ENCODE measurements at places on chromosomes 3 and 15.

GRCh38 chr15:42511007-42511391 is 15.6 kb downstream of the SNAP23 start:
- no peak for DNase-seq

- DNase-seq: no peak
These were observed 213.9 kb upstream of the RBMS3 start for GRCh38 chr3:29067007-29067406.

DNA sequence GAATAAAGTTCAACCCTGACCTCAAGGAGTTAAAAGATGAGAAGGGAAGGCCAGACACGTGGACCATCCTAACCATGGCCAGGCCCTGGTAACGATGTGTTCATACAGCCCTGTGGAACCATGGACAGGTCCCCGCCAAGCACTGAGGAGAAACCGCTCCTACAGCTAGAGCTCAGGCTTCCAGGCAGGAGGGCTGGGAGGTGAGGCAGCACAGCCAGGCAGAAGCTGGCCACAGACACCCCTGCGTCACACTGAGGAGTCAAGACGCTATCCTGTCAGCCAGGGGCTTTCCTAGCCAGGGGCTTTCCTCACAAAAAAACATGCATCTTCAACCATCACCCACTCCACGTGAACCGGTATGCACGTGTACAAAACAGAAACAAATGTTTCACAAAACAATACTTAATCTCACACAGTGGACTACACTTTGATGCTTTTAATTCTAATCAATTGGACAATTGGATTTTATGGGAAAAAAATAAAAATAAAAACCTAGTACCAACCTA is 73.2 kb downstream of the TBC1D2B start:
- DNase-seq: no peak

GRCh38 chr3:11230832-11231231 is 41.4 kb upstream of the ATG7 start:
- no peak for DNase-seq

DNA sequence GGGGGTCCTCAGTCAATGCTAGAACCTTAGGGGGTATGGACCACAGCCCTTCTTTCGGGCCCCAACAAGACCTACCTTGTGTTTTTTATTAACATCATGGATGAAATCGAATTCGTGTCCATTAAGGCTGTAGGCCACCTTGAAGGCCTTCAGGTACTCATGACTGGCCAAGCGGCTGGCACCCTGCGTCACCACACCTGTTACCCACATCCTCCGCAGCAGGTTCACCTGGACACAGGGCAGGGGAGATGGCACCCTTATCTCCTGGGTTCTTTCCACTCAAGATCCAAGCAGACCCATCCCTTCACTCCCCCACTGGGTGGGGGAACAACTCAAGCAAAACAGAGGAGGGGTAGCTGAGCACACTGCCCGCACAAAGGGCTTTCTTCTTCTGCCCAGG is 6.6 kb downstream of the MFGE8 start:
- no peak for DNase-seq

DNA sequence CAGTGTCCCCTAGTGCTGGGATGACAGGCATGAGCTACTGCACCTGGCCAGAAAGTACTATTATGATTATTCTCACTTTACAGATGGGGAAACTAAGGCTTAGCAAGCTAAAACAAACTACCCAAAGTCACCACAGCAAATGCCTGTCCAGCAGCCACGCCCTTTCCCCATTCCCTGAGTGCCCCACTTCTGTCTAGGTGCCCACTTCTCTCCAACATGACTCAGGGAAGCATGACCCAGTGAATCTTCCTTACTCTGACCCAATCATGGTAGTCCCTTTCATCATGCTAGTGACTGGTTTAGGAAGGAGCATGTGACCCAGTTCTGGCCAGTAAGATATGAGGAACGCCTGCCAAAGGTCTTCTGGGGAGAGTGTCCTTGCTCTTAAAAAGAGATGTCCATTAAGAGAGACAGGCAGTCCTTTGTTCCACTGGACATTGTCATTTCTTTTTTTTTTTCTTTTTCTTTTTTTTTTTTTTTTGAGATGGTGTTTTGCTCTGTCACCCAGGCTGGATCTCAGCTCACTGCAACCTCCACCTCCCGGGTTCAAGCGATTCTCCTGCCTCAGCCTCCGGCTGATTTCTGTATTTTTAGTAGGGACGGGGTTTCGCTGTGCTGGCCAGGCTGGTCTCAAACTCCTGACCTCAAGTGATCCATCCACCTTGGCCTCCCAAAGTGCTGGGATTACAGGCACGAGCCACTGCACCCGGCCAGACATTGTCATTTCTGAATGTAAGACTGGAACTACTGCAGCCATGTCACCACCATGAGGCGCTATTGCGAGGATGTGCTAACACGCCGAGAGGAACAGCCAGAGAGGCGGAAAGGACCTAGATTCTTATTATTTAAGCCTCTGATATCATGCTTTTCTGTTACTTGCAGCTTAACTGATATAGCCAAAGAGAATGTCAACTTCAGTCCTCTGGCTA is 19.8 kb downstream of the MEGF11 start:
- no peak for DNase-seq

DNA sequence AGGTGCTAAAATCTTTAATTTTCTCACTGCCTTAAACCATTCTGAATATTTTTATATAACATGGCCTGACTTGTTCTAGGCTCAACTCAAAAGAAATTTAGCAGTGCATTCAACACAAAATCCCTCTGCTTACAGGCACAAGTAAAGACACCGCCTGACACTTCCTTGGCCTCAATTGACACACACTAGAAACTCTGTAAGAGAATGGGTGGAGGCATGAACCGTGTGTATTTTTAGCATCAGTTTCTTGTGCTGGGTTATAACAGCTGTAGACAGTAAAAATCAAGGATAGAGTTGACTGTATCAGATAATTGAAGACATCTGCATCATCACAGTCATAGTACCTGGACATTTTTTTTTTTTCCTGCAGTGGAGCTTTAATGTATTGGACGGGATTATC is 54.3 kb downstream of the SLC9A9 start:
- DNase-seq: no peak

GRCh38 chr15:93899817-93900216 is 331.5 kb upstream of the MCTP2 start:
- DNase-seq: no peak

DNA sequence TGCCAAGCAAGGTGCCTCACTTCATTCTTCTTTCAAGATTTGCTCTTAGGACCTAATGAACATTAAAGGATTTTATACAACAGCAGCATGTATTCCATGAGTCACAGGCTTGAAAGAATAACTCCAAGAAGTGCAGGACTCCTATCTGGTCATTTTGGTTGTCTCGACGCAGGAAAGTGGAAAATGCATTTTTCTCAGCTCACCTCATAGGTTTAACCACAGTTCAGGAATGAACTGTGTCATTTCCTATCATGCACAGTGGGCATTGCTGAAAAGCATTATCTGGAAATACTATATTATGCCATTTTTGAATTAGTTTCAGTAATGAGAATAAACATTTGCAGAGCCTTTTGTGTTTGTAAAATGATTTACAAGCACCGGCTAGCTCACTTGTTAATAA is 98.7 kb upstream of the BFSP2 start:
- DNase-seq: no peak
